Fibroblast of pulmonary artery (primary cell): ENCODE measurements at places on chromosomes 4 and X.

GRCh38 chr4:47551682-47552081, 66.6 kb downstream of the ATP10D start:
- no peak for DNase-seq

DNA sequence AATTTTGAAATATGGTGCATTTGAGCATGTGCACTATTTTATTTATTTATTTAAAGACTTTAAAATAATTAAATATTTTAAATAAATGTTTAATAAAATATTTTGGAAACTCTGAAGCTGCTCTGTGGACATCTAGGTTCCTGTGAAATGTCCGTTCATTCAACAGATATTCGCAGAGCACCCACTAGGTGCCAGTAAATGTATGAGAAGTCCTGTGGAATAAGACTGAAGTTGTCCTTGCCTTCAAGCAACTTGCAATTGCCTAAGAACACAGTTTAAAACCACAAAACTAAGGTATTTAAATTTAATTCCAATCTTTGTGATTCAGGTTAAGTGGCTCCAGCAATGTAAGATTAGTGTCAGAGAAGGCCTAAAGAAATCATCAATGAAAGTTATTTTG, 306.7 kb downstream of the GBA3 start:
- DNase-seq = no peak

DNA sequence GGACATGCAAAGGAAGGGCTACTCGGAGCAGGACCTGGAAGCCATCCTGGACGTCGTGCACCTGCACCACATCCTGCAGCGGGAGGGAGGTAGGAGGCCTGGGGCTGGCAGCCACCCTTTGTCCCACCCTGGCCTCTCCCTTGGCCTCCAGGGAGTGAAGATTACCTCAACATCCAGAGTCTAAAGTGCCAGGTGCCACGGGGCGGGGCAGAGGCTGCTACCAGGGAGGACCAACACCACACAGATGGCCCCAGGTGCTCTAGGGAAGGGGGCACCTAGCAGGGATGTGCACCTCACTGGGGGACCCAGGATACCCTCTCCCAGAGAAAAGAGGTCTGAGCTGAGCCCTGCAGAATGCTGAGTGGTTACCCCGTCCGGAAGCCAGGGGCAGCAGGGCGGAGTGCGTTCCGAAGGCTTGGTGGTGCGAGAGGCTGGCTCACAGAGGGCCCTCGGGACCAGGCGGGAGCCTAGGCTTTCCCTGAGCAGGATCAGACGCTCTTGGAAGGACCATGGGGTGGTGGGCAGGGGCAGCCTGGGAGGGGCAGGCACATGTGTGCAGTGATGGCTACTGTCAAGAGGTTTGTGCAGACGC, 16.1 kb downstream of the ABCD1 start:
- no peak for DNase-seq

GRCh38 chrX:20267931-20268701, 1.4 kb upstream of the RPS6KA3 start:
- peak; percentile 28 for DNase-seq

DNA sequence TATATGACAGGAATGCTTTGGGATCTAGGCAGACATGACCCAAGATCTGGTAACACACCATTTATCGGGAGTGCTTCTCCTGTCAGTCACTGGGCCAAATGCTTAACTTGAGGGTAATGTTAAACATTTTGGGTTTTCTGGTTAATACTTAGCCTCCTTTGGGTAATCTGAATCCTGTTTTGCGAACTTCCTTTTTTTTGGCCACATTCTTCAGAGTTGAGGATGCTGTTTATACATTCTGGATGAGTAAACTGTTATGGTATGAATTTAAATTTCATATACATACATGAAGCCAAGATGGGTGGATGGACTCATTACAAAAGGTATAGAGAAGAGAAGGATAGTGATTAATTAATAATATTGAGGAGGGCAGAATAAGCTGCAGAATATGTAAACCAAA, 36.1 kb downstream of the MID1IP1 start:
- no peak for DNase-seq

DNA sequence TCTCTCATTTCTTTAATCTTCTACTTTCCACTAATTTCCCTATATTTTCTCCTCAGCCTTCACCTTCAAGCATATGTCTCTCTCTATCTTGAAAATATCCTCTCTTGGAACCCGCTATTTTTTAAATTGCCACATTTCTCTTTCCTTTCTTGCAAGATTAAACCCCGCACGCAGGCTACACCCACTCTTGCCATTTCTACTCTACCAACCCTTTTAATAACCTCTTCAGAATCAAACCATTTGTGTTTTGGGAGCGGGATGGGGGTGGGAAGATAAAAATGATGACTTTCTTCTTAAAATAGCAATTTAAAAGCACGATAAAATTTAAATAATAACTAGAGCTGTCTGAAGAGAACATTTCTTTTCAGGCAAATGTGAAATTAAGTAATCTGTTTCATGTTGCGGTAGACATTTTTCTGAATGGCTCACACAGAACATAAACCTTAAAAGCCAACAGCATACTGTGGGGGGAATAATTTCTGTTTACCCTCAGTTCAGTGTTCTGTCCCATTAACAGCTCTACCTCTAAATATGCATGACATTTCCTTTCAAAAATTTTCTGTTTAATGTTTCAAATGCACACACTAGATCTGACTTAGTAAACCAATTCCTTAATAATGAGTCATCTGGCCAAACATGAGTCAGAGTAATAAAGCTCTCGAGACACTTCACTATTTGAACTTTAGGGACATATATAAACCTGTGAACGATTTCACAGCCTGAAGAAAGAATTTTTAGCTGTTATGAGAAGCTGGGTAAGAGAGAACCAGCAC, 20.5 kb downstream of the ARSJ start:
- peak; percentile 91 for DNase-seq

- no peak for DNase-seq
These were observed 1.5 kb downstream of the CDX4 start for GRCh38 chrX:73448379-73448778.

GRCh38 chr4:182578402-182578801, 335.2 kb downstream of the TENM3 start:
- peak; percentile 72 for DNase-seq

DNA sequence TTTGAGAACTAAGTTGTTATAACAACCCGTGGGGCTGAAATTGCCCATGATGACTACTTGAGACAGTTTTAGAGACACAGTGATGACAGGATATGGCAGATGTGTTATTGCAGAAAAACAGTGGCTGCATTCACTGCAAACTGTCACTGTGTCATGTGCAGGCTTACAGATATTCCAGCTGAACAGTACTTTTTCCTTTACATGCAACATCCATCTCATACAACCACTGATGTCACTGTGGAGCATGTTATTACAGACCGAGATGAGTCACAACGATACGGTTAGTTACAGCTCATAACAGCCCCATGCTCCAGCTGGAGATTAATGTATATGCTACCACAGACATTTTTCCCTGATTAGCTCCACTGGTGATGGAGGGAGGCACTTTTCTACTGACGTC, 207.4 kb downstream of the TMA16 start:
- DNase-seq = no peak

DNA sequence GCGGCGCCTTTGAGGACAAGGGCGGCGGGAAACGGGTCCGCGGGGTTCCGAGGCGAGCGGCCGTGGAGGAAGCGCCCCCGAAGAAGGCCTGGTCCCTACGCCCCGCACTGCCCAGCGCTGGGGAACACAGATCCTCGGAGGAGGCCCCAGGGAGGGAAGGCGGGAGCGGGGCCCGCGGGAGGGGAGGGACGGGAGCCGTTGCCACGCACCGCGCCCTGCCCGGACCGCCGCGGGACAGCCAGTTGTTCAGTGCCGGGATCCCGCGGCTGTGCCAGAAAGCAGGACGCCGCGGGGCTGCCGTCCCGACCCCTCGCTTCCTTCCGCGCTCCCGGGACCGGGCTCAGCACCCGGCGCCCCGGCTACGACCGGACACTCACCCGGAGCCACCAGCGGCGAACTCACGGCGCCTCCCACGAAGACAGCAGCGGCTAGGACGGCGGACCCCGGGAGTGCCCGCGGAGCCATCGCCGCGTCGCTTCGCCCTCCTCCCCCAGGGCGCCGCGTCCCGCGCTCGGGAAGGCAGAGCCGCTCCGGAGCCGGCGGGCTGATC, 278 bp downstream of the RELL1 start:
- DNase-seq = no peak

DNA sequence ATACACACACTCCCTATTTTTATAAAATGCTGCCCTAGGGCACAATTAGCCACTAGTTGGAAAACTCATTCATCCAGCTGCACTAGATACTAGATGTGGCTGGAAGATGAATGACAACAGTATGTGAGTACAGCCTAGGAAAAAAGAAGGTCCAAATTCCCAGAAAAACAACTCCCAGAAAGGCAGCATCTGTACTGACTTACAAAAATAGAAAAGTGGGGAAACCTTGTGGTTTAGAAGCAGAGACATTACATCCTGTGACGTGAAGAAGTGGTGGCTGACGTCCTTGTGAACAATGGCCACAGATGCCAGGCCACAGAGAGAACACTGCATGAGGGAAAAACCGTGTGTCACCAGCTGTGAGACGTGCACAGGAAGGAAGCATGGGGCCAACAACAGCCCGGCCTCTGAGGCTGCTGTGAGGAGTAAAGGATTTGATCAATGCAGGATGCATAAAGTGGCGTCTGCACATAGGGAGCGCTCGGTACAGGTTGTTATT, 81.2 kb downstream of the SPRY1 start:
- DNase-seq = peak; percentile 88

DNA sequence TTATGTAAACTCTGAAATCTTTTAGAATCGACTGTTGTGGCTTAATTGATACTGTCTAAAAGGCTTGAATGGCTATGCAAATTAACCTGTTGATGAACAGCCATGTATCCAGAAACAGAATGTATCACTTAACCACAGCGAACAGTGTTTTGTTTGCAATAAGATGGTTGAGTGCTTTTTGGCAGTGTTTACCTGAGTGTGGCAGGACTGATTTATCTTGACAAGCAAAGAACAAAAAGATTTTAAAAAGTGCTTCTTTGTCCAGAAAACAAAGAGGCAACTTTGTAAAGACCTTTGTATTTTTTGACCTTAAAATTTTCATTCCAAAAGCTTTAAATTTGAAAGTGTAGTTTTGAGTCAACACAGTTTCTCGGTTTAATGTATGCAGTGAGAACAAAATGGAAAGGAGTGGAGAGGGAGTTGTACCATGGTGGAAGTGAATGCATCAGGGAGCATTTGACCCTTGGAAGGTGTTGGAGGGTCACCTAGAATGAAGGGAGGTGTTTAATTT, 18.0 kb downstream of the ARHGAP10 start:
- DNase-seq = no peak

DNA sequence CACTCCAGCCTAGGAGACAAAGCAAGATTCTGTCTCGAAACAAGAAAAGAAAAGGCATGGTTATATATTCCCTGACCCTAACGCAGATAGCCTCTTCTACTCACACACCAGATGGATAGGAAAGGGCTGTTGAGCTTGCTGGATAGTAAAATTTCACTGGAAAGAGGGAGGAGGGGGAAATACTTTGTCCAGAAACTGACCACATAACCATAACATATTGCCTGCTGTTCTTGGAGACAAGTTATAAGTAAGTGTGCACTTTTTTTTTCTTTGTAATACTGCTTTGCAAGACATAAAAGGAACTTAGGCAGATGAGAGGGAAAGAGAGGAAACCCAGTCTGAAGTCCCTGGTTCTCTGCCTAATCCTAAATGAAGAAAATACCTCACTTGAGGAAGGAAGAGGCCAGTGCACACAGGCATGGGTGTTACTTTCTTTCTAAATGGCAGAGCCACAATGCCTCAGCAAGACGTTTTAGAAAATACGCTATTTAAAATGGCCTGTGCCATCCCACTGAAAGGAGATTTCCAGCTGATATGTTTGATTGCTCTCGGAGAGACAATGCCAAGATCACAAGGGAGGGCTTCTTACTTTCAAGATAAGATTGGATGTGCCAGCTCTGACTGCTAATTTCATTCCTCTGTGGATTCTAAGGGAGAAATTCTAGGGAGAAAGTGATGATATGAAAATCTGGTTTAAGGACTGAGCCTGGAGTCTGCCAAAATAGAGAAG, 140.6 kb downstream of the DCTD start:
- no peak for DNase-seq

DNA sequence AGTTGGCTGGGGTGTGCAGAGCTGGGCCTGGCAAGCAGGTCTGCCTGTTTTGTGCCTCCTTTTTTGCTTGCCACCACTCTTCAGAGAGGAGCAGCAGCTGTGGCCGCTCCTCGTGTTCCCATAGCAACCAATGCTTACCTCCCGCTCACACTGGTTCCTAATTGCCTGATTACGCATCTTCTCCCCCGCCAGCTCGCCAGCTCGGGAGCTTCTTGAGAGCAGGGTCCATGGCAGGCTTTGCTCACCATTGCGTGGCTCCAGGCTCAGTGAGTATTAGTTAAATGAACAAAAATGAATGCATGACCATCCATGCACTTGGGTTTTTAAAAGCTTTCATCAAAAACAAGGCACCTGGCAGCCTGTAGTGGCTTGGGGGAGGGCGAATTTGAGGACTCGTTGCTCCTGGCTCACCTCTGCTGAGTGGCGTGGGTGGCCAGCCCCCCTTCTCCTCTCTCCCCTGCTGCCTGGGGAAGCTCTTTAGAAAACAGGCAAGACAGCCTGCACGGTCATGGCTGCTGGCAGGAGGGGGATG, 14.2 kb upstream of the PJA1 start:
- DNase-seq = peak; percentile 14

DNA sequence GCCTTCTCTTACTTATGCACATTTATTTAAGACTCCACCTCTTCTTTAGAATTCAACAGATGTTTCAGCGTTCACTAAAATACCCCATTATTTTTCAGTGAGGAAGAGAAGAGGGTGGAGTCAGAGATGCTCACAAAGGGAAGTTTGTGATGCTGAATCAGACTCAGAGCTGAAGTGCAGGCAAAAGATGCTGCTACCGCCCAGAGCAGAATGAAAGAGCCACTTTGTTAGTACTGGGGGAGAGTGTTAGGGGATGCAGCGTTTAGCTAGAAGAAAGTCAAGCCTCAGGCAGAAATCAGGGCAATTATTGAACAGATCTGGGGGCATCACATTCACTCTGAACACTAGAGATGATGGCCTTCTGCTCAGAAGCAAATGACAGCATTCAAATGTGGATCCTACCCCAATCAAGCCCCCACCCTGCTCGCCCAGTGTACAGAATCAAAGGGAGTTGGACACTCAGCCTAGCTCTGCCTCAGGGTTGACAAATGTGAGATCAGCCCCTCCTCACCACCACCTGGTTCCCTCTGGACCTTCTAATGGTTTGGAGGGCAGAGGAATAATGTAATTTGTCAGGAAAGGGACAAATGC, 138.3 kb downstream of the UNC5C start:
- no peak for DNase-seq

DNA sequence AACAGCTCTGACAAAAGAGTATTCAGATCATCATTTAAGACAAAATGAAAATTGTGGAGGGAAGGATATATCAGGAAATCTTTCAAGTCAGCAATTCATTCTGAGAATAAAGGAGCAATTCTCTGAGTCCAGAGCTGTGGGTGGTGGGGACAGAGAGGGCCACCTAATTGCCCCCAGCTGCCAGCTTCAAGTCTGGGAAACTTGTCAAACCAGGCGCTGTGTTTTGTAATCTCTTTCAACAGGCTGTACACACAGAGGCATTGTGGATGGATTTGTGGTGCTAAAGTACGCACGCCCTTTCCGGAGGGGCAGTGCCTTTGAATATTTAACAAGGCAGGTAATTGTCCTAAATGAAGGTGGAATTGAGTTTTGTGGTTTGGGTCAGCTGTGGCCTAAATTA, 591.1 kb upstream of the BOD1L1 start:
- DNase-seq = no peak

GRCh38 chr4:45663628-45664081, 460.2 kb downstream of the GABRG1 start:
- DNase-seq = no peak

- no peak for DNase-seq
These were observed 145.5 kb upstream of the FAM241A start for GRCh38 chr4:111999801-112000200.
